ENCODE measurements at places on chromosomes 5 and 9.
A peak's percentile ranks its signal among the peaks of the same experiment; 100 is the strongest.

DNA sequence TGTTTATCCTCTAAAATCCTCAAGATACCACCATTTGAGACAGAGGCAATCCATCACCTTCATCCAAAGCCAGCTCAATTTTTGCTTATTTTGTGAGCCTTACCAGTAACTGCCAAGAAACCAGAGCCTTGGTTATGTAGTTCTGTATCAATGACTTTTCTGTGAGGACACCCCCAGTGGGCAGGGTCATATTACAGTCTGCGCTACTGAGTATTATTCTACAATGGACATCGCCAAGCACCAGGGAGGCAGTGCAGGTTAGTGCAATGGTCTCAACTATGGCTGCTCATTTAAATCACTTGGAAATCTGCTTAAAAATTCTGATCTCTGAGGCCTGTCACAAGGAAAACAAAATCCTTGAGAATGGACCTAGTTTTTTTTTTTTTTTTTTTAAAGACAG is 90.5 kb upstream of the NIPAL4 start:
- DNase-seq, result no peak

GRCh38 chr9:109681301-109681700 is 98.7 kb upstream of the PALM2AKAP2 start:
- no peak for DNase-seq

DNA sequence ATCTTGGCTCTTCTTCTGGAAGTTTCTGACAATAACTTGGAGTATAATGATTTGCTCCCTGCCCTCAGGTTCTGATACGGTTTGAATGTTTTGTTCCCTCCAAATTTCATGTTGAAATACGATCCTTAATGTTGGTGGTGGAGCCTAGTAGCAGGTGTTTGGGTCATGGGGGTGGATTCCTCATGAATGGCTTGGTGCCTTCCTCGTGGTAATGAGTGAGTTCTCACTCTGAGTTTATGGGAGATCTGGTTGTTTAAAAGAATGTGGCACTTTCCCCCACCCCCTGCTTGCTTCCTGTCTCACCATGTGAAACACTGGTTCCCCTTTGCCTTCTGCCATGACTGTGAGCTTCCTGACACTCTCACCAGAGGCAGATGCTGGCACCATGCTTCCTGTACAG is 103.0 kb upstream of the OSMR start:
- DNase-seq, result no peak

DNA sequence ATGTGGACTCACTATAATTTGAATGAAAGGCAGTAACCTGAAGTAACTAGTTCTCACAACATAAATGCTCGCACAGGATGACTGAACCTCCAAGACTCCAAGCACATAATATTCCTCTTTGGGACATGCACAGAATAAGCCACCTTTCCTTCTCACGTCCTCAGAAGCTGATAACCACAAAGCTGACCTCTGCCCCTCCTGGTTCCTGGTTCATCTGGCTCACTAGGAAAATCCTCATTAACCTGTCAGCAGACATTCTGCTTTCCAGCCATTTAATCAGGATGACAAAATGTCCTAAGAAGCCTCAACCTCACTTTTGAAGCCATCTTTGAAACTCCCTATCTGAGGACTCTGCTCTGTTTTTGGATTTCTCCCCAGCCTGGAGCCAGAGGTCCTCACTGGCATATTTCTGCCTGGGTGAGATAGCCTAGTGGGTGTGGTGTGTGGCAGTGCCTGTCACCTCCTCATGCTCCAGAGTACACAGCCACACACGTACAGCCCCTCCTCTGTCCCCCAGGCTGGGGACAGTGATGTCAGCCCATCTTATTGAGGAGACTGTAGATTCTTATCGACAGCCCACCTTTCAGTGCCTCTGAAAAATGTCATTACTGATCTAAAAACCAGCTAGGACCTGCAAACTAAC is 10.3 kb downstream of the ANKH start:
- no peak for DNase-seq

DNA sequence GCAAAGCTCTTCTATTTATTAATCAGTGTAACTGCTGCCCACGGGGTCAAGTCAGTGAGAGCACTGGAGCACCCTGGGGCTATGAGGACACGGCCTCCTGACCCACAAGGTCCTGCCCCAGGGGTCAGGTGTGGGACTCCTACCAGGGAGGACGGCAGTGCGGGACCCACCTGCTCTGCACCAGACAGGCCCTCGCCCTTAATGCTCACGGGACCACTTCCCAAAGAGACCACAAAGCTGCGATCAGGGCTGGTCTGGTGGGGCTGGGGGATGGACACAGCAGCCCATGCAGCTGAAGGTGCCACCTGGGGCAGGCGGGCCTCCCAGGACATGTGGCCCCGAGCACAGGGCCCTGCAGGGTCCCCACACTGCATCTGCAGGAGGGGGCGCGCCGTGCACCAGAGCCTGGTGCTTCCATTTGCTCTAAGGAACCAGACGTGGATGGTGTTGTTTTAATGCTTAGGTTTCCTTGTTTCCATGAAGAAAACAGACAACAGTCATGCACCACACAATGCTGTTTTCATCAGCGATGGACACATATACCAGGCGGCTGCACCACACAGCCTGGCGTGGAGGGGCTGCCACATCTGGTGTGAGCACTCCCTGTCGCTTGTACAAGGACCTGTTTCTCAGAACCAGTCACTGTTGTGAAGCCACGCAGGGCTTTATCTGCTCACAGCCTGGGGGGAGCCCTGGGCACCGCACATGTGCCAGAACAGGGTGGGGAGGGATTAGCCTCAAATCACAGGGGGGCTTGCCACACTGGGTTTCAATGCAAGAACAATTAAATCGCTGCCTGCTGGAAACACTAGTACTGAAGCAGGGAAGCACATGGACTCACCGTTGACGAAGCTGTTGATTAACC is 22.6 kb downstream of the CLPTM1L start:
- peak; percentile 2 for DNase-seq

Data from GM06990 (cell line).